ENCODE measurements at places on chromosomes 13 and 19. TPM values are rescaled to one million over a fixed set of nuclear protein-coding genes. Genes with fewer than 3 reads are reported as not detected.

DNA sequence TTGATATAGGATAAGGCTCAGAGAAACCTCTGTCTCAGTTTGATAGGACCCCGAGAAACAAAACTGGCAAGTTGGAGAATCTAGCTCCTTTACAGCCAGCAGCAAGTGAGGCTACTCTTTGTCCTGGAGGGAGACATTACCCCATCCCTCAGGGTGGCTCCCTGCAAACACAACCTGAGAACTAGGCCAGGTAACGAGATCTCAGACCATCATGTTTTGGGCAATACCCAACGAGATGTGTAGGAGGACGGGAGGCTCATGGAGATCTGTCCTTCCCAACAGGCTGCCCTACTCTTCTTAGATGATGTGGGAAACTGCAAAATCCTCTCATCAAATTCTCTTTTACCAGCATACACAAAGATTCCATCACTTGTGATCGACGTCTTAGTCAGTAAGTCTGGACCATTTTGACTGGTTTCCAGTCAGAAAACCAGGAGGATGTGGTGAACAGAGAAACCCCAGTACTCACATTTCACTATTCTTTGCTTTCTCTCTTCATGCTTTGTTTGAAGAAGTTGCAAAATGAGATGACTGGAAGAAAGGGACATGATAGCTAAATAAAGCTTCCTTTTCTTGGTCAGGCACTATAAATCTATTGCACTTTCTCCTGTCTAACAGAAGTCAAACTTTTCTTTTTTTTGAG is 6.0 kb upstream of the CTU1 start:
- no peak for DNase-seq

GRCh38 chr13:96181911-96182310 is 92.0 kb downstream of the HS6ST3 start:
- no peak for DNase-seq

CPT1C gene
- 14.2 TPM for total RNA-seq

DNA sequence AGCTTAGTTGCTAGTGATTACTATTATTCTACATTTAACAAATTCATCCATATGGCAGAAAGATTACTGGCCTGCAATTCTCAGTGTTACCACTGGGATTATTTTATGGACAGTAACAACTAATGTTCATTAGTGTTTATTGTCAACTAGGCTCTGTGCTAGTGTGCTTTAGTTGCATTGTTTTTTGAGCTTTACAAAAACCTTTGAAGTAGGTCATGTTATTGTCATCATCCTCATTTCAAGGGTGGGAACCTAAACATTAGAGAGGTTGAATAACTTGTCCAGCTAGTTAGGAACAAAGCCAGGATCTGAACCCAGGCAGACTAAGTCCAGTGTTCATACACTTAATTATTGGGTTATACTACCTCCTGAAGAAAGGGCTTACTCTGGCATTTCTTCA is 27.8 kb upstream of the TDRD3 start:
- no peak for DNase-seq

DNA sequence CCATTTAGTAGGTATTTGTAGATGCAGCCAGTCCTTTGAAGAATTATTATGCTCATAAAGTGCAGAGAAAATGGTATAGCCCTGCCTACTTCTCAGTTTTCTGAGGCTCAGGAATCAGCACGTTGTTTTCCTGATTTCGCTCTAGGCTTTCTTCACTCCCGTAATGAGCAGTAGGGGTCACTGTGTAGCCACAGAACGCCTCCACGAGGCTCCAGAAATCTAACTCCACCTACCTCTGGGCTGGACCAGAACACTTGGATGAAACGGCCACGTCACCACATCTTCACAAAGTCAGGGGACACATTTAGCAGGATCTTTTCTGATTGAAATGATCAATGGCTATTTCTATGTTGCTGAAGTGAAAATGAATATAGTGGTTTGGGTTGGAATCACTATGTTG is 49.8 kb upstream of the GTF3A start:
- DNase-seq, result peak; percentile 82

DNA sequence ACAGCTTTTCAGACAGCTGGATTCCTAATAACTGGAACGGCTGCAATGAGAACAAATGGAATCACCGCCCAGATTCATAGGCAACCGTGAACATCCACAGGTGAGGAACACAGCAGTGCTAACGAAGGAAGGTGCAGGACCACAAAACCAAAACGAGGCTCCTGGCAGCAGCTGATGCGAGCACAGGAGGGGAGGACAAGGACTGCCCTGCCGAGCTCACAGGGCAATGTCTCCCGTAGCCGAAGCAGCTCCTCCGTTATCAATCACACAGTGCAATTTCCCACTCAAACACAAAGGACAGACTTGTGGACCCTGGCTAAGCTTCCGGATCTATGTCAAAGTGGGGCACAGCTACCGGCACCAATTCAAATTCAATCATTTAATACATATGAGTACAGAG is 70.6 kb downstream of the STK24 start:
- DNase-seq, result no peak

APC2 gene
- 0.43 TPM for total RNA-seq

GRCh38 chr13:43085545-43085944 is 62.2 kb downstream of the DNAJC15 start:
- DNase-seq, result no peak

Measured in mucosa of gallbladder (tissue), 1 donor.